NCI-H2171 treated with DMSO at 0.1 percent for 48 hours (cell line): ENCODE measurements at places on chromosomes 5 and 9.

GRCh38 chr5:1663186-1663585 is 136.5 kb downstream of the MRPL36 start:
- DNase-seq, result no peak

- no peak for DNase-seq
These were observed 4.3 kb upstream of the AGPAT2 start for GRCh38 chr9:136691316-136692184.

DNA sequence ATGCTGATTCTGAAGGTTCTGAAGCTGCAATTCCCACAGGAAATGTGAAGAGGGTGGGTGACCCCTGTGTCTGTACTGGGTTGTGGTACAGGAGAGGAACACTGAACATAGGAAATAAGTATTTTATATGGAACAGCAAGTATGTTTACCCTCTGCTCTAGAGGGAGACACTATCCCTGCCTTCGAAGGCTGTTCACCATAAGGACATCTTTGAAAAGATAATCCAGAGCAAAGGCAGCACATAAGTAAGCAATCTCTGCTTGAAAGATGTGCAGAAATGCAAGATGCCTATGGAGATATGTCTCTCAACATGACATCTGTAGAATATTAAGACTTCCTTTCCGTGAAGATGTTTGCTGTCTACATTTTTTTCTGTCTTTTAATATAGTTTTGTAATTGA is 184.4 kb upstream of the EFNA5 start:
- DNase-seq, result no peak

DNA sequence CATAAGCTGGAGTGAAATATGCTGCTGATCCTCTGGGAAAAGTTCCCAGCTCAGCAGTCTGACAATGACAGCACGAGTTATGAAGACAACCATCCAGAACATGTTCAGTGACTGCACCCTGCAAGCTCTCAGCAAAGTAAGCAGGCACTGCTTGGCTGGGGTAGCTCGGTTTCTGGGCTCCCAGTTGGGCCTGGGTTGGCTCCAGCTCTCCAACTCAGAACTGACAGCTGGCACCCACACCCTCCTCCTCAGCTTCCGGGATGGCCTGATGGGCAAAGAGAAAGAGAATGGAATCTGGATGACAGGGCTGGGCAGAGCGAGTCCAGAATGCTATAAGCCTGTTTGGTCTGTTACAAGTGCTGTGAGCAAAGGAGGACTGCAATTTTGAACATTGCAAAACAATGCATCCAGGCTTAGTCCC is 185.0 kb downstream of the CSNK1G3 start:
- no peak for DNase-seq

DNA sequence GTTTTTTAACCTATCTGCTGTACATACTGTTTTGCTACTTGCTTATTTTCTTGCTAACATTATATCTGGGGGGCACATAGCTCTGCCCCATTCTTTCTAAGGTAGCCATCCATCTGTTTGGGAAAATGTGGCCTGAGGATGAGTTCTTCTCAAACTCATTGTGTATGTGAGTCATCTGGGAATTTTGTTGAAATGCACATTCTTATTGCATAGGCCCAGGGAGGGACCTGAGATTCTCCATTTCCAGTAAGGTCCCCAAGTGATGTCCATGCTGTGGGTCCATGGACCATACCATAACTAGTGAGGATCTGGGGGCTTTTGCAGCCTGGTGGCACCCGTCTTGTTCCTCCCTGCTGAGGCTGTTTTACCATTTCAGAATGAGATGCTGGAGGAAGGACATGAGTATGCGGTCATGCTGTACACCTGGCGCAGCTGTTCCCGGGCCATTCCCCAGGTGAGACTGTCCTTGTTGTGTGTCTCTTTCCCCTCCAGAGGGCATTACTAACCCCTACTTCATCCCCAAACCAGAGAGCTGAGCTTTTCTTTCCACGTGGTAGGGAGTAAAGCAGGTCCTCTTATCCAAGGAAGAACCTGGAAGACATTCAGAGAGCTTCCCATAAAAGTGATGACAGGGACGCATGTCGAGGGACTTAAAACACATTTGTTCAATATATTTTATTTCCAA is 28.6 kb downstream of the CYFIP2 start:
- DNase-seq, result no peak
